ENCODE measurements at places on chromosomes 1 and 21.

GRCh38 chr21:34199121-34199910 lies 125.9 kb downstream of the MRPS6 start:
- DNase-seq = no peak

DNA sequence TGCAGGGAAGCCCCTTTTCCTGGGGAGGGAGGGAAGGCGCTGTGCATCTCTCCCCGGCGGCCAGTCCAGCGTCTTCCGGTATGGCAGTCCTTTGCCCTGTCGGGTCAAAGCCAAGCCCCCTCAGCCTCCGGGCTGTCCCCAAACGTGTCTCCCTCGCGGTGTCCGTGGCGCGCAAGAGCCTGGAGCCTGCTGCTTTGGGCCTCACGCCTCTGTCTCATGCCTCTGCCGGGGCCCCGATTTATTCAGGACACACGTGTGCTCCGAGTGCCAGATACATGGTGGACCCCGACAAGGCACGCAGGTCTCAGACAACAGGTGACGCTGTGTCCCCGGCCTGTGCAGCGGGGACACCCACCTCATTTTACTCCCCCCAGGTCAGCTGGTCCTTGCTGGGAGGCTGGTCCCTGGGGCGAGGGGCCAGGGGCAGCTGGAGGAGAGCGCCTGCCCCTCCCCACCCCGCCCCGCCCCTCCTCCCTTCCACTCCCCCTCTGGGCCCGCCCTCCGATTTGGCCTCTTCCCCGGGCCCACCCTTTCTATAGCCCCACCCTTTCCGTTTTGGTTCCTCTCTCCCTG lies 176.7 kb downstream of the CAMTA1 start:
- DNase-seq = no peak

DNA sequence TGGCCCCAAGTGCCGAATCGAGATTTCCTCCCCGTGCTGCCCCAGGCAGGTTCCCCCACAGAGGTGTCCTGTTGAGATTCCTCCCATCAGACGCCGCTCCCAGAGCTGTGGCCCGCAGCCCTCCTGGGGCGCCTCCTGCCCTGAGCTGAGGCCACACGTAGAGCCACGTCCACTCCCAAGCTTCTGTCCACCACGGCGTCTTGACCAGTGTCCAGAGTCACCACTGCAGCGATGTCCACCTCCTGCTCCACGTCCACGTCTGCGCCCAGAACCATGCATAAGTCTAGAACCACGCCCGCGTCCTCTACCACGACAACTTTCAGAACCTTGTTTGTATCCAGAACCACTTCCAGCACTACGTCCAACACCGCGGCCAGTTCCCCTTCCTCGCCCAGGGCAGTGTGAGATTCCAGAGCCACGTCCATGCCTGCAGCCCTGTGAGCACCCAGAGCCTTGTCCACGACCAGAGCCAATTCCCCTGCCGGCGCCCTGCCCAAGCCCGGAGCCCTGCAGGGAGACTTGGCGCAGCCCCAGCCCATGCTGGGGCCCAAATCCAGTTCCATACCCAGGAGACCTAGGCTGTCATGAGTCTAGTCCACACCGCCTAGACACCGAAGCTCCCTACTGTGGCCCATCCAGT lies 2.8 kb downstream of the KPRP start:
- no peak for DNase-seq

DNA sequence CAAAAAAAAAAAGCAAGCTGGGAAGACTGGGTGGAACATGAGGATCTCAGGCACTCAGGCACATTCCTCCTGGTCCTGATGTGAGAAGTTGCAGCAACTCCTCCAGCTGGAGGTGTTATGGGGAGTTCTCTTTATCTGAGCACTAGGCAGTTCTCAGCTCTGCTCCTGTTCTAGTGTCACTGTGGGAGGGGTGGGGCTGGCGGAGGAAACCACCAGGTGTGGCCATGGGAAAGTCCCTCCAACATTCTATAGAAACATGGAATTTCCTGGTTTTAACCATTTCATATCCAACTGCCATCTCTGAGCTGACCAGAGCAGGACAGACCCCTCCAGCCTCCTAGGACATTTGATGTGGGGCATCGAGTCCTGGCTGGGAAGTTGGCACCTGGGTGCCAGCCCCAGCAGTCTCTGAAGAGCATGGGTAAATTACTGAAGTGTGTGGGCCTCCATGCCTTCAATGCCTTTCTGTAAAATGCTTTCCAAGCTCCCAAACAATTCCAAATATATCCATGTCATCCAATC lies 804 bp upstream of the IKBKE start:
- no peak for DNase-seq

DNA sequence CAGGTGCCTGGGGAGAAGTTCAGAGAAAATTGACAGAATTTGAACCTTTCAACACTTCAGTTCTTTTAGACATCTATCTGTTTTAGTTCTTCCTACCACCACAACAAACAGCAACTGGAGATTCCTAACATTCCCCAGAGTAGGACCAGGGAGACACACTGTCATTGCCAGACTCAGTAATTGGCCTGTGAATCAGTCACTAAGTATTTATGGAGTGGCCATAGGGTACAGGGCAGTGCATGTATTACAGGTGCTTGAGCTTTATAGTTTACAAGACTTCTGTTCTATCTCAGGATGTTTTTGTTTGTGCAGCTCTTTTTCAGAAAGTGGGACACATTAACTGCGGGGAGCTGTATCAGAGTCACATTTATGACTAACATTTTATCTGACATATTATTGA lies 1.7 kb downstream of the CDC14A start:
- no peak for DNase-seq

- DNase-seq = no peak
Observed at GRCh38 chr1:54275349-54275748, 75.4 kb downstream of the MRPL37 start.

GRCh38 chr1:170284951-170285350 lies 139.2 kb downstream of the NTMT2 start:
- DNase-seq = no peak

DNA sequence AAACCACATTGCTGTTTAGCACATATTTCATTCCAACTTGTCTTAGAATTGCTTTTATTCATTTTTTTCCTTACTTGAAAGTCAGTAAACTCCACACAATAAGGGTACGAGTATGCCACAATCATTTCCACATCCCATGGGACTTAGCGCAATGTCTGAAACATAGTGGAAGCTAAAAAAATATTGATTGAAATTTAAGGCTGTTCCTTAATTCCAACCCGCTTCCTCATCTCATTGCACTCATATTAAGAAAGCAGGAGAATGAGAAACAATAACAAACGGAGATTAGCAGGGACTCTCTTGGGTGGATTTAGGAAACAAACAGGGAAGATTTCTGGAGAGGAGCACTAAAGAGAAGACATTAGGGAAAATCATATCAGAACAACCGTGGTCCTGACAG lies 39.3 kb upstream of the RGS4 start:
- DNase-seq = no peak

DNA sequence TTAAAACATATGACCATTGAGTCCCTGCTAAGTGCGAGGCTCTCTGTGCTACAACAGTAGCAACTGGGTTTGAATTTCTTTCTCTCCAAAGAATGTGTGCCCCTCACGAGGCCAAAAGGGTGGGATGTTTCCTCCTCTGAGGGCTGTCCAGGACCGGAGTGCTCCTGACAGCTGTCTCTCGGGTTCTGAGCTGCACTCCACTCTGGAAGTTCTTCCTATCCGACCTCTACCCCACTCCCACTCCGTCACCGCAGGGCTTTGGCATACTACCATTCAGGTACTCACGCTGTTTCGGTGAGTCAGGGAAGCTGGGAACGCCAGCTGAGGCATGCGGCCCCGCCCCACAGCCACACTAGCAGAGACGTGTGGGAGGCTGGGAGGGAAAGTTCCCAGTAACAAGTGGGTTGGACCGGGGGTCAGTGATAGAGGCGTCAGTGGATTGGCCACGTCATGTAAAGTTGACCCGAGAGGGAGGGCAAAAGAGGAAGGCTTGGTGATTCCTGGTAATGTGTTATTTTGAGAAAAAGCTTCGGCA lies 705 bp upstream of the SLC50A1 start:
- peak; percentile 73 for DNase-seq

- DNase-seq = no peak
Observed at GRCh38 chr1:231329483-231329882, 8.2 kb downstream of the EXOC8 start.

GRCh38 chr1:46113948-46114347 lies 18.5 kb downstream of the PIK3R3 start:
- DNase-seq = no peak

DNA sequence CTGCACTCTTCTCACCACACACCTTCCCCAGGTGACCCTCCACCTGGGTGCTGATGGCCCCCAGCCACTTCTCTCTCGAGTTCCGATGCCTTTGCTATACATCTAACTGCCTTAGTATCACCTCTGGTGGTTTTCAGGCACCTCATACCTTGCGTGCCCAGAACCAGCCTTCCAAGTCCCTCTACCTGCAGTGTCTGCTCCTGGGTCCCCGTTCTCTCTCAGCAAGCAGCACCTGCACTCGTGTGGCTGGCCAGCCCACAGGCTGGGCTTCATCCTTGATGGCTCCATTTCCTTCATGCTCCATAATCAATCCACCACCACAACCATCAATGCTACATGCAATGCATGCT lies 49.2 kb upstream of the EDN2 start:
- no peak for DNase-seq

- DNase-seq = no peak
Observed at GRCh38 chr1:54610048-54610447, 13.3 kb downstream of the FAM151A start.

DNA sequence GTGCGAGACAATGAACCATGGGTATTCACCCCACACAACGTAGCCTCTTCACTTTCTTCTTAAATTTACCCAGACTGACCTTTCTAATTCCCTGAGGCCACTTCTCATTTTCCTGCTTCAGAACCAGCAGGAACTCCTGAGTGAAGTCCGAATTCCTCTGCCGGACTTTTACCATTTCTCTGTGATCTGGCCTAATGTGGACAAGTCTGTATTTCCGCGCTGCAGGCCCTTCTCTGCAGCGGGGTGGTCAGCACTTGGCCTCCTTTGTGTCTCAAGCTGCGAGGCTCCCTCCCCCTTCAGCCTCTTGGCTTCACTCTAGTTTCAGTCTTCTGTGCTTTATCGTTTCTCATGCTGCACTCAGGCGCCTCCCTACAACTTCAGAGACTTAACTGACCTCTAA lies 9.4 kb upstream of the CTBS start:
- DNase-seq = no peak

GRCh38 chr1:25796811-25797458 lies 3.1 kb upstream of the SELENON start:
- no peak for DNase-seq

DNA sequence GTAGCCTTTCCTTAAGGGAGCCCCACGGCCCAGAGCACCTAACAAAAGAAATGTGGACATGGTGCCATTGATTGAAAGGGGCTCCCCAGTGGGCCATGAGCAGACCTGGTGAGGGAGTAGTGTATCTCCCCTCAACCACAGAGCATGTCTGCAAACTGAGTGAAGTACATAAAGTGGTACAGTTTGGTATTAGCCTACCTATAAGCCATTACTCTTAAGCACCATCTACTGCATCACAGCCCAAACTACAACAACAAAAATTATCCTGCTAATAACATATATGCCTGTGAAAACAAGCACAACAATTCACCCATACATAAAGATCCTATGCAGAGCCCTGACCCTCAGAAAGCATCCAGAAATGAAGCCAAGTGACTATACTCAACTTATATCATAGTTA lies 407.8 kb downstream of the PTPRC start:
- no peak for DNase-seq

DNA sequence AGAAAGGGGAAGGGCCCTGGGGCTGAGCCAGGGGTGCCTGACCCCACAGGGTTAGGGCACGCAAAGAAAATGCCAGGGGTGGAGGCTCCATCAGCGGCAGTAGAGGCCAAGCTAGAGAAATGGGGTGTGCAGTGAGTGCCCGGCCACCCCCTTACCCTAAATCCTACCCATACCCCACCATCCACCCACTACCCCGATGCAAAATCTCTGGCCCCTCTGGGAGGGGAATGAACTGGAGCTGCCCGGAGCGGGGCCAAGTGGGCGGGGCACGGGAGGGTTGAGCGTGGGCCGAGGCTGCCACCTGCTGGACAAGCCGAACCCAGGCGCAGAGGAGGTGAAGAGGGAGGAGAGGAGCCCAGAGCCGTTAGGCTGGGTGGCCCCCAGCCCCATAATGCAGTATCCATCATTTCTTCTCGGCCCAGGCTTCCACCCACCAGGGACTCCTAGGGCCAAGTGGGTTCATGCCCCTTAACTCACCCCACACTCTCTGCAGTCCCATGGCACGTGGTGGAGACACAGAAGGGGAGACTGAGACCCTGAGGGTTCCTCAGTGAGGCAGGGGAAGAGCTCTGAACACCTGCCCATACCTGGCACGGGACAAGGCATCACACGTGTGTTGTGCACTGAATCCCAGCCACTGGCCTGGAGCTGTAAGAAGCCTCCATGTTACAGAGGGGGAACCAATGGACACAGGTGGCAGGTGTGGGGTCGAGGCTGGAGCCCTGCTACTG lies 1.4 kb upstream of the C1QC start:
- DNase-seq = no peak

GRCh38 chr1:228898582-228898992 lies 163.3 kb downstream of the RHOU start:
- DNase-seq = no peak

DNA sequence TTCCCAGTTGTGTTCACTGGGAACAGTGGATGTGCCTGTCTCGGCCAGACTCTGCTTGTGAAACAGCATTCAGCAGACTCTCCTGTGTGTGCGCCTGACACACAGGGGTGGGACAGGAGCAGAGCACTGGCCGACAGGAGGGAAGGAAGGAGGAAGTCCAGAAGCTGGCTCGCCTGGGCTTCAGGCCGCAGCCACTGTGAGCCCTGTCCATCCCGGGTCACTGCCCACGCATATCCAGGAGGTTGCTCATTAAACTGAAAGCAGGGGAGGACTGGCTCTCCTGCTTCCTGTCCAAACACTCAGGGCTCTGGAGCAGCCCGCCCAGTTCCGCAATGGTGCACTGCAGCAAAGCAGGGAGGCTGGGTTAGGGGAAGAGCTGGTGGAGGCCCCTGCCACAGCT lies 218.7 kb upstream of the VAMP3 start:
- no peak for DNase-seq

- peak; percentile 25 for DNase-seq
Observed at GRCh38 chr1:23123528-23123927, 45.1 kb downstream of the LUZP1 start.

- DNase-seq = no peak
Observed at GRCh38 chr1:176119549-176119948, 87.5 kb downstream of the COP1 start.

DNA sequence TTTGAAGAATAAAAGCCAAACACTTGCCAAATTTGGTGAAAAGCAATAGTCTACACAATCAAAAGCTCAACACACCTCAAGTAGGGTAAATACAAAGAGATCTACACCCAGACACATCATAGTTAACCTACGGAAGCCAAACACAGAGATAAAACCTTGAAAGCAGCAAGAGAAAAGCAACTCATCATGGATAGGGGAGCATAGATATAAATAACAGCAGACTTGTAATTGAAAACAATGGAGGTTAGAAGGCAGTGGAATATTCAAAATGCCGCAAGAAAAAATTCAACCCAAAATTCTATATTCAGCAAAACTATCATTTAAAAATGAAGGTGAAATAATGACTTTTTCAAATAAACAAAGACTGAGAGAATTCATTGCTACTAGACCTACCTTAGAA lies 105.1 kb downstream of the ITSN1 start:
- no peak for DNase-seq

- DNase-seq = no peak
Observed at GRCh38 chr1:65066419-65066765, 81.6 kb upstream of the AK4 start.

Measured in renal cortex interstitium (tissue), 15 donors.